ENCODE measurements at places on chromosomes 2 and 18.

- no peak for DNase-seq
These were observed 13.5 kb downstream of the AAK1 start for GRCh38 chr2:69629921-69630608.

DNA sequence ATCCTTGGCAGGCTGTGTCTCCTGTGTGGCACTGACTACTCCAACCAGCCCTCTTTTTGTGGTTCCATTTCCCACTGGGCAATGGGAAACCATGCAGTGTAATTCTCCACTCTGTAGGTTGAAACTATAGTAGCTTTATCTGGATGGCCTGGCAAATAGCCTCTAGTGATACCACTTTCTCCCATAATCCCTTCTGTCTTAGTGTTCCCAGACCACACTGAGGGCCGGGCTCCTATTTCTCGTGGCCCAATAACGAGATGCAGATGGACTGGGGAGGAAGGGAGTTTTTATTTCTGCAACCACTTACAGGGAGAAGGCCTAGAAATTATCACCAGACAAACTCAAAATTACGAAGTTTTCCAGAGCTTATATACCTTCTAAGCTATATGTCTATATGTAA, 24.7 kb downstream of the SKA1 start:
- no peak for DNase-seq

DNA sequence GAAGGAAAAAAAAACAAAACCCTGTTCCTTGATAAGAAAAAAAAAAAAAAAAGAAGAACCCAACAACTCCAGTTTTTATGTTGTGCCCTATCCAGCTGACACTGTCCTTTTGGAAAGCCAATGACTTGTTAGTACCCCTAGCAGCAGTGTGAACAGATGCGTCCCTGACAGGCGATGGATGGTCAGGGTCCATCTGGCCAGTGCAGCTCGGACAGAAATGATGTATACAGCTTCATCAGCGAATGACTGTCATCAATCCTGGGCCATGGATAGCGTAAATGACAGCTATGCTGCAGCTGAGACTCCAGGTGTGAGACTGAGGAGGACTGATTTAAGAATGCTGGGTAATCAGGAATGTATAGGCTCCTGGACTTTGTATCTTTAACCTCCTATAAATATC, 318.8 kb upstream of the FIGN start:
- no peak for DNase-seq

DNA sequence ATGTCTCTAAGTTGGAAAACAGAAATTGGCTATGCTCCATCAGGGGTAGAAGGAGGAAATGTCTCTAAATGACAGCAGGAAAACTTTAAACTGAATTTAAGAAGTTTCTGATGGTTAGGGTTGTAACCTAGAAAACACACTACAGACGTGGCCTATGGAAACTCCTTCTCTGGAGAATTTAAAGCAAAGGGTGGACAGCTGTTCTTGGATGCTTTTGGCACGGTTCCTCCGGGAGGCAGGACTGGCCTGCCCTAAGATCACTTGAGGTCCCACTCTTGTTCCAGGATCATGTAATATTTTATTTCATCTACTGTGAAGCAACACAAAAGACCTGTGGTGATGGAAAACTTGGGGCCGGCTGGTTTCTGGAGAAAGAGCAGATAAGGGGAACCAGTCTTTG, 77.0 kb downstream of the NRP2 start:
- DNase-seq = no peak

DNA sequence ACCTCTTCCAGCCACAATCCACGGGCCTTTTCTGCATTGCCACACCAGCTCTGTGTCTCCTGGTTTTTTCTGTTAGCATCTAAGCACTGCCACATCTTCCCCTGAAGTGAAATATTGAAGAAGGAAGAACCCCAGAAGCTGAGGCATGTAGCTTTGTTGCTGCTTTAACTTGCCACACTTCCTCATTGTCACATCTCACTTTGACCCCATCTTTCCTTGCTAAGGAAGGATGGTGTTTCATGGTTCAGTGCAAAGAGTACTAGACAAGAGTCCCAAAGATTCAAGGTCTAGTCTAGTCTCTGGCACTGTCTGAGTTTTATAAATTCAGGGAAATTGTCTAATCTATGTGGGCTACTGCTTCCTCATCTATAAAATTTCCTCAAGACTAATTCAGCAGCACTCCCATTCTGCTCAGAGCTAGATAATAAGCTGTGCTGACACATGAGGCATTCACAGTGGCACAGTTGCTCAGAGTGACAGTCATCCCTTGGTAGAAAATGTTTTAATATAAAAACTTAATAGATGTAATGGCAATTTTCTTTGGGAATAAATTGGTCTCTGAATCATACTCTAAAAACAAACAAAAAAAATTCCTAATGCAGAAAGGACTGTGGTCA, 483.0 kb upstream of the ID2 start:
- no peak for DNase-seq

- DNase-seq = no peak
These were observed 218.8 kb downstream of the HAUS1 start for GRCh38 chr18:46322941-46323340.

GRCh38 chr2:8134985-8135682, 546.7 kb upstream of the ID2 start:
- no peak for DNase-seq

DNA sequence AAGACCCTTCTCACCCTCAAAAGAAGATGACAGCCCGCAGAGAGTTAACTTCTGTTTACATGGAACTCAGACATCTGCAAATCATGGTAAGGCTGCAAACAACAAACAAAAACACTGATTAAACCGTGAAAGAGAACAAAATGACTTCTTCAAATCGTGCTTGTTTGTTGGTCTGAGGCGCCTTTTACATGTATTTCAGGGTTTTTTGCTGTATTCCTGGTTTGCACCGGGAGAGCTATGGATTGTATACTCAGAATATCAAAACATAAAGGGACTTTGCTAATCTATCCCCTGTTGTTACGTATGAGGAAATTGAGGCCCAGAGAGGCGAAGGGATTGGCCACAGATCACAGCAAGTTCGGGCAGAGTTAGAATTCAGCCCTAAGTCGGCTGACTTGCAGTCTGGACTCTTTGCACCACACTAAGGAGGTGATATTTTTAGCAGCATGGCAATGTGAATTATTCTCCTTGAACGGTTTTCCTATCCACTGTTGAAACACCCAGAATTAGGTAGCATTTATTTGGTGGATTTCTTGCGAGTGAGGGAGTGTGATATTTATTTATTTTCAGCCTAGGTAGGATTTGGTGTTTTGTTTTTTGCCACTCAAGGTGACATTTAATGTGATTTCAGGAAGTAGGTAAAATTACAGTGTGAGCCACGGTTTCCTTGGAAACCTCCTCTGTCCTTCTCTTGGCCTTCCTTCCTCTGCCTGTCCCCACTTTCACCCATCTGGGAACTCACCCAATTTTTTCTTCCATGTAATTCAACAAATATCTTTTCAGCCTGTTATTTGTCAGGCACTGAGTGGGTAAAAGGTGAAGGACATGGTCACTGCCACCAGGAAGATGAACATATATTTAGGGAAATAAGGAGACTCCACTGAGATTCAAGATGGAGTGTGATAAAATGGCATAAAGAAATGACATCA, 980 bp upstream of the PDE6D start:
- DNase-seq = no peak

- no peak for DNase-seq
These were observed 54.6 kb downstream of the ZFP36L2 start for GRCh38 chr2:43171789-43172188.

GRCh38 chr2:225649274-225649673, 249.8 kb downstream of the NYAP2 start:
- no peak for DNase-seq

DNA sequence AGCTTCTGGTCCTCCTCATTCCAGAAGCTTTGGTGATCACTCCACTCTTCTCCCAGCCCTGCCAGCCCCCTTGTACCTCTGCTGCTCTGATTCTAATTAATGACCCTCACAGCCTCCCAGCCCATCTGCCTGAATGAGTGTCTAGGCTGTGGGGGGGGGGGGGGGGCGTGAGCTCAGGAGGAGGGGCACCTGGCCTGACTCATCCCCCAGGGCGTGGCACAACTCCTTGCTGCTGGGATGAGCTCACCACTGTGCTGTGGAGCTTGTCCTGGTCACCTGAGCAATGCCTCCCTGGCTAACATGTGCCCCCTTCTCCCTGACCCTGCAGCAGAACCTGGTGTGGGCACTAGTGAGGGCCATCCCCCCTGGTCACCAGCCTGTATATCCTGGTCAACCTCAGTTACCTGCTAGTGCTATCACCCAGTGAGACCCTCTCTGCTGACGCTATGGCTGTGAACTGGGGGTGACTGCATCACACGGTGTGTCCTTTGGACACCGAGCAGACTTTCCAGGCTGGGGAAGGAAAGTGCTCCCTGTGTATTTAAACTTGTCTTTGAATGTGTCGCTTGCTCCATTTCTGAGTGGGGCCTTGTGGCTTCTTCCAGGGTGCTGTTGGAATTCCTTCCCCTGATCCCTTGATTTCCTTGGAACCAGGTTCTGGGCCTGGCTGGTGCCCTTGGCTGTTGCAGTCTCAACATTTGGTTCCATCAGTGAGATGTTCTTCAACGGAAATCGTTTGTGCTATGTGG, 41.5 kb upstream of the PUM2 start:
- DNase-seq = no peak

- no peak for DNase-seq
These were observed 391.0 kb upstream of the LINC00305 start for GRCh38 chr18:64539847-64540246.

DNA sequence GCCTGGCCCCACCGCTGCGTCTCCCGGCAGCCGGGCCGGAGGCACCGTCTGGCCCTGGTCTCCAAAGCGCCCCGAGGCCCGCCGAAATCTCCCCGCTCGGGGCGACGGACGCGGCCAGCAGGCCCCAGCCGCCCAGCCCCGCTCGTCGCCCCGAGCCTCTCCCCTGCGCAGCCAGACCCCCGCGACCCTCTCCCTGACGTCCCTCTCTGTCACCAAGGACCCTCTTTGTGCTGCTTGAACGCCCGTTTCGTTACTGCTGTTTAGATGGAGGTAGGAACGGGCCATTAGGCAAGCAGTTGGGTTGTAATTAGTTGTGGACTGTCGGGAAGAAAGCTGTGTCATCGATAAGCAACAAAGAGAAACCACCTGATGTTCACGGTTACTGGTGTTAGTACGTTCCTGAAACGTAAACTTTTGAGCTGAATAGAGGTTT, 686 bp downstream of the UBXN4 start:
- DNase-seq = no peak

DNA sequence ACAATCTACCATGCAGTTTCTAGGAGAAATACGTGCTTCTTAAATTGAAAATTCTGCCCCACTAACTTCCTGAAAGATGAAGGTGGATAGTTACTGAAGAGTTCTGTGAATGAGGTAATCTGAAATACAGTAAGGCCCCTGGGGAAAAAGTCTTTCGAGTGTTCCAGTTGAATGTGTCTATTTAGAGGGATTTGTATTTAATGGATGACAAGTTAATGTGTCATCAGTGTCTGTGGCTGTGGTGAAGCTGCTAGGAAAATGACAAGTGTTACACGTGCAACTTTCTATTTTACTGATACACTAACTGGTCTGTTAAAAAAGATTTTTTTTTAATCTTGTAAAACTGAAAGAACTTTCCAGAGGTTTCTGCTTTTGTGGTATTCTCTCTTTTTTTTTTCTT, 384.6 kb downstream of the STK39 start:
- DNase-seq = no peak

DNA sequence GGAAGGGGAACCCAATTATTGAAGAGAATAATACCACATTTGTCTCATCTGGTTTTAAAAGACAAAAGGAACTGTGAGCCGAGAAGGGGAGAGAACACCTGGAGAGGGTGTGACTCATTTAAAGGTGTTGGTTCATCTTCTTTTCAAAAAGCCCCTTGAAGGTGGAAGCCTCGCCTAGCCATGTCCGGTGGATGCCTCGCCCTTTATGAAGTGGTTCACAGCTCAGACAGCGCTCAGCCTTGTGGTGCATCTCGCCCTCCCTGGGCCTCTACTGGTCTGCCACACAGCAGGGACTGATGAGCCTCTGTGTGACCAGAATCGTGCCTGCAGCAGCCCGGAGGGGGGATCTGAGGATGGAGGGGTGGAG, 290.0 kb upstream of the CXCR4 start:
- DNase-seq = no peak

DNA sequence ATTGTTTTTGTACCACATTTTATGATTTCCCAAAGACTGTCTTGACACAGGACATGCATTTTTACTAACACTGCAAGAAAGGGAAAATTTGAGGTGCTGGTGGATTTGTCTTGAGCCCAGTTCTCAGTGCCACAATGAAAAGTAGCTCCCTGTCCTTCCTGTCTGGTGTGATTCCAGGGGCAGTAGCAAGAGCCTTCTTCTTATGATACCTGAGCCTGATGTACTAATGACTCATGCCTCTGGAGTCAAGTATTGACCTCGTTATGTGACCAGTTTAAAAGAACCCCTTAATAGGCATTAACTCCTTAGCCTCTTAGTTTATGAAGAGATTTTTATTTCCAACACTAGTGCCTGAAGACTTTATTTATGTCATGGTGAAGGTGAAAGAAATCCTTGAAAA, 728.6 kb downstream of the SLC4A3 start:
- no peak for DNase-seq

DNA sequence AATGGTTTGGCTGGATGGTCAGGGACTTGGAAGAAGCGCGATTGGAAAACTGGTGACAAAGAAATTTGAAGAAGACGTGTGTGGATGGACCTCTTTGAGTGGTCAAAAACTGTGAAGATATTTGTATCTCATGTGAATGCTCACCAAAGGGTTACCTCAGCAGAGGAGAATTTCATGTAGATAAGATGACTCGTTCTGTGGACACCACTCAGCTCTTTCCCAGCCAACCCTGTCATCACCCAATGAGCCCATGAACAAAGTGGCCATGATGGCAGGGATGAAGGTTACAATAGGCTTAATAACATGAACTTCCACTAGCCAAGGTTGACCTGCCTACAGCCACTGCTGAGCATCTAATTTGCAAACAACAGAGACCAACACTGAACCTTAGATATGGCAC, 248.3 kb downstream of the KCNE4 start:
- DNase-seq = no peak

- no peak for DNase-seq
These were observed 358.1 kb upstream of the SYT4 start for GRCh38 chr18:43635397-43635796.

DNA sequence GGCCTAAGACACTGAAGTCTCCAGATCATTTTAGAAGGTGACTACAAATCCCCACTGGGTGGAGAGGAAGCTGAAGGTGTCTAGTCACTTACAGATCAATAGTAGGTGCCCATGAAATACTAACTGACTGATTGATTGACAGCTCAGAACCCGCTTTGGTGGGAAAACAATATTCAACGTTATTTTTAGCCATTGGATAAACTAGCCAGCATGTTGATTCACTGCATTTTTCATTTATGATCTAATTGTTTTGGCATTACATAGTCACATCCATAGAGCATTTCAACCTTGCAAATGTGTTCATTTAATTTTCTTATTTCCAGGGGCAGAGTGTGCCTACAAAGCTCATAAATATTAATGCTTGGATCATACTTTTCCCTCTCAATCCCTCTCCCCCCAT, 162.3 kb downstream of the MREG start:
- DNase-seq = no peak

DNA sequence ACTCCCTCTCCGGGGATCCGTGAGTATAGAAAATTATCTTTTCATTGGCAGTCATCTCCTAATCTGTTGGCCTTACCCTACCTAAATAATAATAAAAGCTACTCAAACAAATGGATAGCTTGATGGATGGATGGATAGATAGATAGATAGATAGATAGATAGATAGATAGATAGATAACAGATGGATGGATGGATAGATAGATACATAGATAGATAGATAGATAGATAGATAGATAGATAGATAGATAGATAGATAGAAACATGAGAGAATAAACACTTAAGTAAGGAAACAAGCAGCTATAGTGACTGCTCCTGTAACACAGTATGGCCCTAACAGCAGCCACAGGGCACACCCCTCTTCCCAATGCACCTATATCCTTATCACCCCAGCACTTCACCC, 35.1 kb downstream of the MRPL30 start:
- DNase-seq = no peak
